Omental fat pad (tissue), 4 donors: ENCODE measurements at places on chromosomes 4 and X.

GRCh38 chr4:175090116-175090515 is 172.0 kb downstream of the ADAM29 start:
- DNase-seq = no peak

DNA sequence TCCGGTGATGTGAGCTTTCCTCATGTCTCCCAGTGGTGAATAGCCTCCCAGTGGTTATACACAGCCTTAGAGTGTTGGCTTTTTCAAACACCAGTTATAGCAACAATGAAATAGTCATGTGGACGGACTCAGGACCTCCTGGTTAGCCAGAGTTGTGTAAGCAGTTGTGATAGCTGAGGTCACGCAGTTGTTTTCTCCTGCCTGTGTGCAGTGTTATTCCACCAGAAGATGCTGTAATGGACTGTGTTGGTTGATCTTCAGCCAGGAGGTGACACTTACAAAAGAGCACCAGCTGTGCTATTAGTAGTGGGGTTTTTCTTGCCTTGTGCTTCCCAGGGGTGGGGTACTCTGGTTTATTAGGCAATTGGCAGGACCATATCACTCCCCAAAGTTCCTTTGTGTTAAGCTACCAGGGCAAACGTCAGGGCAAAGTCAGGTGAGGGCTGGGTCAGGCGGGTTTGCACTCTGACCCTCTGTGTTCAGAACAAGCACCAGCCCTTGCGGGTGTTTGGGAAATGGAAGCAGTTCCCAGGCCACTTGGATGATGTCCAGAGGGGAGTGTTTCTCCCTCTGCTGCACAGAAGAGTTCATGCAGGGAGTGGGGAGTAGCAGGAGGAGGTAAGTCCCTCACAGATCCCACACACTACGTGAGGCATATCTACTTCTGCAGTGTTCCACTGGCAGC is 252.6 kb downstream of the TMEM47 start:
- no peak for DNase-seq

DNA sequence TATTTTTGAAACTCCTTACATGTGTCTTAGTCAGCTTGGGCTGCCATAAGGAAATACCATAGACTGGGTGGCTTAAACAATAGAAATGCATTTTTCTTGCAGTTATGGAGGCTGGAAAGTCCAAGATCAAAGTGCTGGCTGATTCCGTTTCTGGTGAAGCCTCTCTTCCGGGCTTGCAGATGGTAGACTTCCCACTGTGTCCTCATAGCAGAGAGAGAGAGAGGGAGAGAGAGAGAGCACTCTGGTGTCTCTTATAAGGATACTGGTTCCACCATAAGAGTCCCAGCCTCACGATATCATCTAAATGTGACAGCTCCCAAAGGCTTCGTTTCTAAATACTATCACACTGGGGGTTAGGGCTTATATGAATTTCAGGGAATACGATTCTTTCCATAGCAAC is 39.7 kb downstream of the ENPEP start:
- no peak for DNase-seq

DNA sequence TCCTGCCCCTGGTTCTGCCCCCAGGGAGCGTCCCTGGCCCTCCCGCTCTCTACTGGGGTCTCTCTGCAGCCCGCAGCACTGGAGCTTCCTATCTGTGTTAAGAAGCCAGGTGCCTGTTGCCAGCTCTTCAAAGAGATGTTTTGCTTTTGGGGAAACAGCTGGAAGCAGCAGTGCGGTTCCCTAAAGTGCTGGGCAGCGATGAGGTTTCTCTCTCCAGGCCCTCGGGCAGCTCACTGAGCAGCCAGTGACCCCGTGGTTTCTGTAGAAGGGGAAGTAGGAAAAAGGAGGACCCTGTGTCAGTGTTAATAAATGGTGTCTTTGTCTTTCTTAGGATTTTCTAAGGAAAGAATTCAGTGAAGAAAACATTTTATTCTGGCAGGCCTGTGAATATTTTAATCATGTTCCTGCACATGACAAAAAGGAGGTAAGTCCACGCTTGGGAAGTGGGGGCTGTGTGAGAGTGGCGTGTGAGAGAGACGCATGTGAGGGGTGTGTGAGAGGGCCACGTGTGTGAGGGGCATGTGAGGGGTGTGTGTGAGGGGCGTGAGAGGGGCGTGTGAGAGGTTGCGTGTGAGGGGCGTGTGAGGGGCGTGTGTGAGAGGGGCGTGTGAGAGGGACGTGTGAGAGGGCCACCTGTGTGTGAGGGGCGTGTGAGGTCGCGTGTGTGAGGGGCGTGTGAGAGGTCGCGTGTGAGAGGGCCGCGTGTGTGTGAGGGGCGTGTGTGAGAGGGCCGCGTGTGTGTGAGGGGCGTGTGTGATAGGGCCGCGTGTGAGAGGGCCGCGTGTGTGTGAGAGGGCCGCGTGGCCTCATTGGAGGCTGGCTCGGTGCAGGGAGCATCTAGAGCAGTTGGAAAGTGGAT is 27.1 kb upstream of the HGFAC start:
- DNase-seq = no peak

DNA sequence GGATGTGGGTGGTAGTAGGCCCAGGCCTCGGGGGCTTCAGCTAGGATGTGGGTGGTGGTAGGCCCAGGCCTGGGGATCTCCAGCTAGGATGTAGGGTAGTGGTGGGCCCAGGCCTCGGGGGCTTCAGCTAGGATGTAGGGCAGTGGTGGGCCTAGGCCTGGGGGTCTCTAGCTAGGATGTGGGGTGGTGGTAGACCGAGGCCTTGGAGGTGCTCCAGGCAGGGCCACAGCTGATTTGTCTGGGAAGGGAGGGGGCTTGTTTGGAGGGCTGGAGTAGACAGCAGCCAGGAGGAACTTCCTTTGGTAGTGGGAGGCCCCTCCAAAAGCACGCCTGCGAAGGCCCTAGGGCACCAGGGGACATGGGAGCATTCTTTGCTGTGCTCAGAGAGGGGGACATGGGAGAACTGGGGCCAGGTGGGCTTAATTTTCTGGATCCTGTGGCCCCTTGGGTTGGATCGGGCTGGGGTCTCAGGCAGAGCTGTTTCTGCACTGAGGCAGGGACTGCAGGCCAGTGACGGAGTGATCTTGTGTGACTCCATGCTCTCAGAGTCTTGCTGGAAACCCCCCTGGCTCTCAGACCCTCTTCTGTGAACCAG is 3.3 kb upstream of the SPON2 start:
- DNase-seq = no peak

DNA sequence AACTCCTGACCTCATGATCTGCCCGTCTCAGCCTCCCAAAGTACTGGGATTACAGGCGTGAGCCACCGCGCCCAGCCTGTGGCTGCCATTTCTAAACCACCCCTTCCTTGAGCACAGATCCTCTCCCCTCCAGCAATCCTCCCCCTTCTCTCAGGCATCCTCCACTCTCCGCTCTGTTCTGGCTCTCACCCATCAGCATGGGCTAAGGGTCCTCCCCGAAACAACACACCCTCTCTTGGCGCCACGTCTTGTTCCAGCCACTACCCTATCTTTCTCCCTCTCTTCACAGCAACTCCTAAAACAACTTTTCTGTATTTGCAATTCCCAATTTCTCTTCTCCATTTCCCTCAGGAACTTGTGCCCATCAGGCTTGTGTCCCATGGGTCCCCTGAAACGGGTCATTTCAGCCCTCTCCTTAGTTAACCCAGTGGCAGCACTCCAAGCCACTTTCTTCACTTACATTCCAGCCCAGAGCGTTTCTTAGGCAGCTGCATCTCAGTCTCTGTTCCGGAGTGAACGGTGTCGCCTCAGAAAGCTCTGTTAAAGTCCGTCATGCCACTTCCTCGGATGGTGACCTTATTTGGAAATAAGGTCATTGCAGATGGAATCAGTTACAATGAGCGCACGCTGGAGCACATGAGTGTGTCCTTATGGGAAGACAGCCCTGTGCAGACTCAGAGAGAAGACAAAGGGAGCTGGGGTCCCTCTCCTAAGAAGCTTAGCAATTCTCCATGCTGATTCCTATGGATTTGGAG is 28.3 kb upstream of the CLDN24 start:
- DNase-seq = no peak

DNA sequence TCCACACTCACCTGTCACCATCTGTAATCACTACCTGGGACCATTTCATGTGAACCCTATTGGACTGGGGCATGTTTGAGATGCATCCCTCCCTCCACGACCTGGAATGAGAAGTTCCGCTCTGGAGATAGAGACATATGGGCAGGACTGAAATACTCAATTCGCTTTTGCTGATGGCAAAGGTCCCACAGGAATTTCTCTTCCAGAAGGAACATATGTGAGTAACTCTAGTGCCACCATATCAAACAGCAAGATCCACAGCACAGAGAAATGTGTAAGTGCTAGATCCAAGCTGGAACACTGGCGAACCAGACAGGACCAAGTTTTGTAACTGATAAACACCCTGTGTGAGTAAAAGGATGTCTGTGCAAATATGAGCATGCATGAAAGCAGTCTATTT is 43.9 kb downstream of the SEL1L3 start:
- DNase-seq = no peak

- no peak for DNase-seq
Observed at GRCh38 chrX:74242484-74243138, 61.4 kb upstream of the ZCCHC13 start.

GRCh38 chrX:132488180-132488705 is 595 bp downstream of the MBNL3 start:
- DNase-seq = no peak

DNA sequence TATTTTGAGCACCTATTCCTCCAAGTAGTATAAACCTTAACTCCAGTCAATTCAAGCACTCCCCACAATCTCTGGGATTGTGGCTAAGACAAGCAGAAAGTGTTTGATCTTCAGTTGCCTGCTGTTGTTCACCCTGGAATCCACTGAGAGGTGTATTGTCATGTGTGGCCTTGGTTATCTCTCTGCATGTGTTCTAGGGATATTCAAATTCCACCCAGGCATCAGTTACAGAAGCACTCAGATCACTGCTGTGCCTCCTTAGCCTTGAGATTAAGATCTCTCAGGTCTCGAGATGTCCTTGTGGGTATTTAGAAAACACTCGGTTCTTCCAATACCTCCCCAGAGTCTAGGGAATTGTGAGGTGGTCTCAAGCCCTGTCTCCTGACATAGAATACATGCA is 213.3 kb downstream of the SMARCA1 start:
- no peak for DNase-seq

- DNase-seq = no peak
Observed at GRCh38 chr4:7878323-7878722, 61.3 kb downstream of the AFAP1 start.

- DNase-seq = no peak
Observed at GRCh38 chr4:179325181-179325580, 1882.9 kb upstream of the AGA start.

- no peak for DNase-seq
Observed at GRCh38 chrX:37976153-37976552, 30.2 kb upstream of the SYTL5 start.

GRCh38 chr4:132910229-132910748 is 238.8 kb upstream of the PCDH10 start:
- DNase-seq = no peak

- no peak for DNase-seq
Observed at GRCh38 chrX:154824638-154825037, 9.8 kb downstream of the SMIM9 start.

DNA sequence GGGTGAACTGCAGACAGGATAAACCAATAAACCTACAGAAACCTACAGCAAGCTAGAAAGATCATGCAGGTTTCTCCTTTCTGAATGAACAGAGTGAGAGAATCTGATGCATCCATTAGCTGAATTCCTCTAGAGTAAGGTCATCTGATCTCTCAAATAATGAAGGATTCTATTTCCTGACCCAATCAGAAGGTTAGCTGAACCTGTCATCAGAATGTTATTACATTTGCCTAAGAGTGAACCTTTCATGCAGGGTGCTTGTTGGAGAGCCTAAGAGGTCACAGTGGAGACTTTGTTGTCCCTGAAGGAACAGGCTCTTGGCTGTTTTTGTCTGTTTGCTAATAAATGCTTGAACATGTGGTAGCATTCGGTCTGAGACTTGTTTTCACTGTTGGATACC is 24.0 kb downstream of the MEPE start:
- no peak for DNase-seq

- DNase-seq = no peak
Observed at GRCh38 chr4:151569650-151570049, 160.7 kb downstream of the FHIP1A start.

DNA sequence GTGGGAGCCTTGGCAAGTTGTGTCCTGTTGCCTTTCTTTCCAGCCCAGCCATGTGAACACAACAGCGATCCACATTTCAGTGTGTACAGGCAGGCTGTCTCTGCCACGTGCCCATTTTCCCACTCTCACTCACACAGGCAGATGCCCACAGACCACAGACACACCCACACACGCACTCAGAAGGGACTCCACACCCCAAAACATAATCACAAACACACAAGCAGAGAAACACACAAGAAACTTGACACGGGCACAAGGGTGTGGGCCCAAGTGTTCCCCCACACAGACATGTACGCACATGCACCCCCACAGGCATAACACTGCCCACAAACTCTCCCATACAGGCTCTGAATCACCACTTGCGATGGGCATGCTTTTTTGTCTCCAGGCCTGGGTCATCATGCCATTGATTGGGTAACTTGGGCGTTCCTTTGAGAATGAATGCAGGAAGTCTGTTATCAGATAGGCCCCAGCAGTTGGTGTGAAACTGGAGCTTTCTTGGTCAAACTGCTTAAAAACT is 84.3 kb downstream of the NBDY start:
- no peak for DNase-seq

DNA sequence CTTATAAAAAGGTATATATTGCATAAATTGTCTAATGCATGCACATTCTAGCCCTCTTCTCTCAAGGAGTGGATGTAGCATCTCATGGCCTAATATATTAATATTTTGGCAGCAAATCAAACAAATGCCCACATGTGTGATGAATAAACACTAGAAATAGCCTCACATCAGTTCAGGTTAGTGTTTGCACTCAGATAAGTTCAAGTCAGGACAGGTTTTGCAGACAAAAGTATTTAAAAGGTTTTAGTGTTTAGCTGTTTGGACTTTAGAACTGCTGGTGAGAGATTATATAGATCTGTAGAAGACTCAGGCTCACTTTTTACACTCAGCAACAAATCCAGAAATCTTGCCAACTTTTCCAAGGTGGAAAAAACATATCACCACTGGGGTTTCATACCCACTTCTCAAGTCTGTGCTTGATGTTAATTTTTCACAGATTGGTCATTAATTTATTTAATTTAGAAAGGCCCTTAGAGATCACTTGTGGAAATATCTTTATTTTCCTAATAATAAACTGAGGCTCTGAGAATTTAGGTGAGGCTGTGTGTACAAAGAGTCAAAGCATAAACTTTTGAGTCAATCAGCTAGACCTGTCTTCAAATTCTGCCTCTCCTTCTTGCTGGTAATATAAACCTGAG is 362.6 kb downstream of the GASK1B start:
- DNase-seq = no peak

- no peak for DNase-seq
Observed at GRCh38 chr4:160044693-160045092, 941.8 kb downstream of the RAPGEF2 start.

GRCh38 chrX:43817444-43817843 is 64.8 kb downstream of the MAOB start:
- DNase-seq = no peak
